Activated CD4-positive, alpha-beta memory T cell treated with anti-CD3 and anti-CD28 coated beads, Interleukin-2, amount 10 ng/mL, durations not matched to agents 7 days and 5 days (primary cell): ENCODE measurements at places on chromosomes 2 and 18.

GRCh38 chr2:201924453-201924852 lies 109.2 kb upstream of the FZD7 start:
- DNase-seq, result no peak

- no peak for DNase-seq
These were observed 95.5 kb downstream of the MTCL1 start for GRCh38 chr18:8800876-8801262.

GRCh38 chr2:5021136-5021535 lies 671.0 kb upstream of the SOX11 start:
- DNase-seq, result no peak

DNA sequence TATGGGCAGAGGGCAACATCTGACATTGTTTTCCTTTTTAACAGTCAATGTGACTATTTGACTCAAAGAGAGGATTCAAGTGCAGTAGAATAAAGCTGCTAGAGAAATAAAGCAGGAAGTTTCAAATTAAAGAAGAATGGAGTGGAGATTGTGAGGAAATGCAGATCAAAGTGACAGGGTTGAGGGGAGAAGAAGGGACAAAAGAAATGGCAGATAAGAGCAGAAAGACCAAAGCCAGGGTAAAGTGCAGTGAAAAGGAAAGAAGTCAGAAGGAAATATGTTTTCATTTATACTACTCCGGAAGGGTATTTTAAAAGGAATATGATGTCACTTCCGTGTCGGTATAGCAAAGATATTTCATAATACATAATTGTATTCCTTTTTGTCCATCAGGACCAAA lies 297.5 kb upstream of the CRIM1 start:
- no peak for DNase-seq

DNA sequence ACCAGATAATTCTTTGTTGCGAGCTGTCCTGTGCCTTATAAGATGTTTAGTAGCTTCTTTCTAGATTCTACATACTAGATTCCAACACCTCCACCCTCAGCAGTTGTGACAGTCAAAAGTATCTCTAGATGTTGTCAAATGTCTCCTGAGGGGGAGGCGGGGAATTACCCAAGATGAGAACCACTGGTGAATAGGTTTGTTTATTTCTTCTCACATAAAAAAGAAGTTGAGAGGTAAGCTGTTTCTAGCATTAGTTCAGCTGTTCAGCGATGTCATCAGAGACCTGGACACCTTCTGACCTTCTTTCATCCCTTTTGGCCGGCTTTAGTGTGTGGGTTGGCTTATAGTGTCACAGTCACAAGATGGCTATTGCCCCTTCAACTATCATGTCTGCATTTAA lies 237.5 kb upstream of the SP5 start:
- no peak for DNase-seq

DNA sequence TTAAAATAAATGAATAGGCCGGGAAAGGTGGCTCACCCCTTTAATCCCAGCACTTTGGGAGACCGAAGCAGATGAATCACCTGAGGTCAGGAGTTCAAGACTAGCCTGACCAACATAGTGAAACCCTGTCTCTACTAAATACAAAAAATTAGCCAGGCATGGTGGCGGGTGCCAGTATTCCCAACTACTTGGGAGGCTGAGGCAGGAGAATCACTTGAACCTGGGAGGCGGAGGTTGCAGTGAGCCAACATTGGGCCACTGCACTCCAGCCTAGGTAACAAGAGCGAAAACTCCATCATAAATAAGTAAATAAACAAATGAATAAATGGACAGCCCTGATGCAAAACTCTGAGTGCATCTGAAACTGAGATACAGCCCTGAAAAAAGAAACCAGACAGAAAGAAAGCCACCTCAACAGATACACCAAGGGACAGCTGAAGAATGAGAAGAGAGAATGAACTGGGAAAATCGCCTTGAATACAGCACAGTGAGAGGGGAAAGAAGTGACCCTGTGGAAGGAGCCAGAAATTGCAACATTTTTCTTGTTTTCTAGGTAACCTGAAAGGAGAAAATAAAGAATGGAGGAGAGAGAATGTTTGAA lies 64.4 kb downstream of the TRABD2A start:
- DNase-seq, result no peak

DNA sequence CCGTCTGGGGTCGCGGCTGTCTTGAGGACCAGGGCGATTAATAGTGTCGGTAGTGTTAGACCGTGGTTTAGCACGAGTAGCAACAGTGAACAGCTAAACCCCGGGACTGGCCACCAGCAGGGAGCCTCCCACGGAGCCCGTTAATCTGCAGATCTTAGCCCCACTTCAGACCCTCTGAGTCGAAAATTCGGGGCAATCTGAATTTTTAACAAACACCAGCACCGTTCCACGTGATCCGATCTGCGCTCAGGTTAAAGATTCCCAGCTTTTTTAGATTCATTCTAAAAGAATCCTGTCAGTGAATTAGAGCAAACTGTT lies 479 bp upstream of the ATP5F1A start:
- DNase-seq, result no peak

- no peak for DNase-seq
These were observed 565.7 kb downstream of the ZEB2 start for GRCh38 chr2:143954186-143954585.

DNA sequence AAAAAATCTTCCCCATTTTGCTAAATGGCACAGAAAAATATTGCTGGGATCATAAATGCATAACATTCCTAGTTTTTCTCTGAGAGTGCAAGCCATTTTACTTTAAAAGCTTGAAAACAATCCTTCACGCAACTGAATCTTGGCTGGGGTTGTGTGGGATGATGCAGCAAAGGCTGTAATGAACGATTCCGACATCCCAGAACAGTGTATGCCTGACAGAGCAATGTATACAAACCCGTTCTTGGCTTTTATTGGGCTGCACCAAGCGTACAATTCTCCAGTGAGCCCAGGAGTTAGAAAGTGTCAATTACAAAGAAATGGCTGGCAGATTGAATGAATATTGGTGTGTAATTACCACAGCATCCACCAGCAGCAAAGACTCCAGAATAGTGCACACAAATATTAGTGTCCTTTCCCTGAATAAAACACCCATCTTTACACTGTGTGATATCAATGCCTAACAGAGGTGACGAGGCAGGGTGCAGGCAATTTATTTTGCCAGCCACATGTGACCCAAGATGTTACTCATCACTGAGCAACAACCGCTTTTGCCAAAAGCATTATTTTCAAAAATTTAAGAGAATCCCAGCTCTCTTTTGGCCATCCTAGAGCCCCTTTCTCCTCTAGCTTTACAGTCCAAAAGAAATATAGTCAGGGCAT lies 578.6 kb upstream of the CHAC2 start:
- no peak for DNase-seq

DNA sequence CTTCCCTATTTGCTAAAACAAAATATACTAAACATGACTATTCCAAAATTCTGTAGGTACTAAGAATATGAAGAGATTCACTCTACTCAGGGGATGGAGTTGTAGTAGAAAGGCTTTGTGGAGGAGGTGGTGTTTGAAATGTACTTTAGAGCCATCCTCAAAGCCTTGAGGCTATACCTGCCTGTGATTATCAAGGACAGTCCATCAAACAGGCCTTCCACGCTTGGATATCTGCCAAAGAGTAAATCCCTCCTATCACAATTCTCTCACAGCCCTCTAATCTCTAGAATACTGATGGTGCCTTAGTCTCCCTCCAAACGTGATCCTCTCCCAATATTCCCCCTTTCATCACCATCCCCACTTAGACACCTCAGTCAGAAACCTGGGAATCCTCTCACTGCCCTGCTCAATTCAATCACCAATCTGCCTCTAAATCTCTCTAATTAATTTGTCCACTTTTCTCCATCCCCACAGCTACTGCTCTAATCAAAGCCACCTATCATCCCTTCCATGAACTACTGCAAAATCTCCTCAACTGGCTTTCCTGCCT lies 13.1 kb downstream of the SOS1 start:
- no peak for DNase-seq

DNA sequence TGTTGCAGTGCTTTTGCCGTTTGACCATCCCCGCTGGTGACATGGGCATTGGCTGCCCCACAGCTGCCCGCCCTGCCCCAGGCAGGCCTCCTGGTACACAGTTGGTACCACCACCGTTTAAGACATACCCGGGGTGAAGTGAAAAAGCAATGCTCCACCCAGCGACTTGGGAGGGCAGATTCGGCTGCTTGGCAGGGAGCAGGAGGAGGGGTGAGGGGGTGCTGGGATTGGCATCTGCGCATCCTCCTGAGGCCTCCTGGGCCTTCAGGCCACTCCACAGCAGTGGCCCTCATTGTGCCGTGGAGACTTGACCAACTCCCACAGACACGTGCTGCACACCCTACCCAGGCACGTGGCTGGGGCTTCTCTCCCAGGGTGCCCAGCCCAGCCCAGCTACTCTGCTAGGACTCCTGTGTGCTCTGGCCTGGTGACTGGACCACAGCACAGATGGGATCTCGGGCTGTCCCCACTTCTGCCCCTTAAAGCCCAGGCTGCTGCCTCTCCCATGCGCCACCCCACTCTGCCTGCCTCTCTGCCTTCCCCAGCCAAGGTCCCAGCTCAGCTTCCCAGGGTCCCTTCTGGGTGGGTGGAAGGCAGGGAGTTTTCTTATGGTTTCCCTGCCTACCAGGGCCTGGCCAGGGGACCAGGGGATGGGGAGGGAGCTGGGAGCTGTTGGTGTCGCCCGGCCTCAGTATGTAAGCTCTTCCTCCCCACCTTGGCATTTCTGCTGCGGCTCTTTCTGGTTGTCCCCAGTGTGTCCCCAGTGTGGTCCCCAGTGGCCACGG lies 157.0 kb upstream of the HS6ST1 start:
- no peak for DNase-seq

DNA sequence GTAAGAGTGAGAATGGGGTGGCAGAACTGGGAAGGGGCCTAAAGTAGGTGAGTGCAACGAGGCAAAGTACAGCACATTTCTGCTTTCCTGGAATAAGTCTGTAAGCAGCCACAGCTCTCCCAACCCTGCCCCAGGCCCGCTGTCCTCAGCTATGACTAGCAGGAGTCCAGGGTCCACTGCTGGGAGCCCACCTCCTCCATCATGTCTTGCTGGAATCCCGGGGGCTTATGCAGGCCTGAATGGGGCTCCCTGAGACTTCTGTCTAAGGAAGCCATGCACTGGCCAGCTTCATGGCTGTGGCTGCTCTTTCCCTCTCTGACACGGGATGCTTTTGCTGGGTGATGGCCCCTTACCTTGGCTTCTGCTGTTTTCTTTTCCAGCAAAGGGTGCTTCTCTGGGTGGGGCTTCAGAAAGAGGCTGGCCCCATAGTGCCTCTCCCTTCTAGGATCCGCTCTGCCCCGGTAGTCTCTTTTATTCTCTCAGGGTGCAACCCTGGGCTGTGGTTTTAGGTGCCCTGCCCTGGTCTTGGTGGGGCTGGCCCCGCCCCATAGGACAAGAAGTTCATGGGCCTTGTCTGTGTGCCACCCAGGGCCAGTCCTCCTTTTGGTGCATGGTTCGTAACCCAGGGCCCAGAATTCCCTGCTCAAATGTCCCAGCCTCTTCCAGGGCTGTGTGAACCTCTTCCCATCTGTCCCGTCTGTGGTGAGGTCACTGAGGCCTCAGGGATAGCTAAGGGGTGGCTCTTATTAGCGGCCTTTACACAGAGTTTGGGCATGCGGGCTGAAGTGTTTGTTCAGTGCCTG lies 33.8 kb upstream of the POLE4 start:
- no peak for DNase-seq

DNA sequence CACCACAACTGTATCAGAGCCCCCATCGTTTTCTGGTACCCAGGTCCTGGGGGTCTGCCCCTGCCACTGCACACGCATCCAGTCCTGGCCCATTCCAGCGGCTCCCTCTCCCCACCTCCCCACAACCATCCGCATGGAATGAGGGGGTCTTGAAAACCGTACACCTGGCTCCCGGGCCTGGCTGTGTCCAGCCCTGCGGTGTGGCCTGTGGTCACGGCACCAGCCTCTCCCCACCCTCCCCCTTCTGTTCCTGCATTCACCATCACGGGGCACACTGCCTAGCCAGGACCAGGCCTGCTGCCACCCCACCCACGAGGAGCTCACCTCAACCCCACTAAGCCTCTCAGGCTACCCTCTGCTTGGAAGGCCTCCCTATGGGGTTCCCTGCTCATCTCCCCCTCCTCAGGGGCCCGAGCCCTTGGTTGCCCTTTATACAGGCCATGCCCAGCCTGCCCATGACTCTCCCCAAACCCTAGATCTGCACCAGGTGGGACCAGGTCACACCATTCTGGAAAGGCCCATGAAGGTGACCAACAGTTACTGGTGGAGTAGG lies 11.4 kb downstream of the GPR35 start:
- no peak for DNase-seq

DNA sequence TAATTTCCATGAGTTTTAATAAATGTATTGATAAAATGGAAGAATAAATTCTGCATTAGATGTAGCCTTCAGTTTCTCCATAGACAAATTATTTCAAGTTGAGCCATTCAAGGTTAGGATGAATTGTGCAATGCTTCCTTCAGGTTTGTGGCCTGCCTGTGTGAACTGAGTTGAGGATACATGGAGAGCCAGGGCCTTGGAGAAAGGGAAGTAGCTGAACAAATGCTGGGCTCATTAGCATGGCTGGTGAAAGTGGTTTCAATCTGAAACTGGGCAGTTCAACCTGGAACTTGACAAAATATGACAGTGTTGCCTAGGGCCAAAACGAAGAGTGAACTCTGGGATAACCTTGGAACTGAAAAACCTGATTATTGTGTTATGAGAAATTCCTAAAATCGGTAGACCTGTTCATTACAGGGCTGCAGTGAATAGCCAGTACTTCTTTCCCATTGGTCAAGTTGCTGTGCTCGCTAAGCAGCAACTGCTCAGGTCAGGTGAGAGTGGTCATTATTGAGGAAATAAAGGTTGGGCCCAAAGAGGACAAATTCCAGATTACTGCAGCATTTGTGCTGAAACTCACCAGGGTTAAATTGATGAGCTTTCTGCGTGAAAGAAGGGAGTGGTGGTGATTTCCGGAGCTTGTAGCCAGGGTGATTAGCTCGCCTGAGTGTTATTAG lies 12.7 kb downstream of the INPP1 start:
- DNase-seq, result no peak

DNA sequence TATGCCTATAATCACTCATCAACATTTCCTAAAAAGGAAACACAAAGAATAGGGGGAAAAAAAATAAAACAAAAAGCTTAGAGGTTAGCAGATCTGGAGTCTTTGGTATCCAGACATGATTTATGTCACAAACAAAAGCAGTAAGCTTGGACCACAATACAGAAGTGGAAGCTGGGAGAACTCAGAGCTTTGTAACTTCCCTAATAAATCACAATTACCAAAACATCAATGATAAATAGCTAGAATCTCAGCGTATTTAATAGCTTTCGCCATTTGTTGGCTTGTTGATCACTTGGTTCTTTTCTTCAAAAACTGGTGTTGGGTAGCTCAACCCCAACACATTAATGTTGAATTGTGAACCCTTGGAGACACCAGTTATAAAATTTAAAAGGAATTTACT lies 392.5 kb downstream of the IRS1 start:
- DNase-seq, result no peak

GRCh38 chr2:234898534-234899053 lies 53.2 kb upstream of the SH3BP4 start:
- DNase-seq, result no peak

GRCh38 chr18:74532511-74533025 lies 1.7 kb upstream of the CNDP1 start:
- DNase-seq, result no peak
